GM12892 (cell line): ENCODE measurements at places on chromosomes 7 and 10.
A peak's percentile ranks its signal among the peaks of the same experiment; 100 is the strongest.

DNA sequence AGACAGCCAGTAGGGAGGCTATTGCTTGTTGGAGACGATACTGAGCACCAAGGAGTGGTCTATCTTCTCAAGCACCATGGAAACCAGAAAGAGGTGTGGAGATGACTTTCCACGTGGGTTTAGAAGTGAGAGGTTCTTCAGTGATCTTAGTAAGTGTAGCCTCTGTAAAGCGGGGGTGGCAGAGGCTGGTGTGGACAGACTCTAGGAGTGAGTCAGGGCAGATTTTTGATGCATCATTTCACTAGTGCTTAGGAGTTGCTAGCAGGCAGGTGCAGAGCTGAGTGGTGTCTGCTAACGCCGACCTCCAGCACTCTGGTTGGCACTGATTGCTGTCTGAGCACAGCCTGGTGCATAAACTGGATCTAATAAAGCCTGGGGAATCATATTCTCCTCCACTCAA lies 78.4 kb upstream of the ADO start:
- peak; percentile 23 for DNase-seq

DNA sequence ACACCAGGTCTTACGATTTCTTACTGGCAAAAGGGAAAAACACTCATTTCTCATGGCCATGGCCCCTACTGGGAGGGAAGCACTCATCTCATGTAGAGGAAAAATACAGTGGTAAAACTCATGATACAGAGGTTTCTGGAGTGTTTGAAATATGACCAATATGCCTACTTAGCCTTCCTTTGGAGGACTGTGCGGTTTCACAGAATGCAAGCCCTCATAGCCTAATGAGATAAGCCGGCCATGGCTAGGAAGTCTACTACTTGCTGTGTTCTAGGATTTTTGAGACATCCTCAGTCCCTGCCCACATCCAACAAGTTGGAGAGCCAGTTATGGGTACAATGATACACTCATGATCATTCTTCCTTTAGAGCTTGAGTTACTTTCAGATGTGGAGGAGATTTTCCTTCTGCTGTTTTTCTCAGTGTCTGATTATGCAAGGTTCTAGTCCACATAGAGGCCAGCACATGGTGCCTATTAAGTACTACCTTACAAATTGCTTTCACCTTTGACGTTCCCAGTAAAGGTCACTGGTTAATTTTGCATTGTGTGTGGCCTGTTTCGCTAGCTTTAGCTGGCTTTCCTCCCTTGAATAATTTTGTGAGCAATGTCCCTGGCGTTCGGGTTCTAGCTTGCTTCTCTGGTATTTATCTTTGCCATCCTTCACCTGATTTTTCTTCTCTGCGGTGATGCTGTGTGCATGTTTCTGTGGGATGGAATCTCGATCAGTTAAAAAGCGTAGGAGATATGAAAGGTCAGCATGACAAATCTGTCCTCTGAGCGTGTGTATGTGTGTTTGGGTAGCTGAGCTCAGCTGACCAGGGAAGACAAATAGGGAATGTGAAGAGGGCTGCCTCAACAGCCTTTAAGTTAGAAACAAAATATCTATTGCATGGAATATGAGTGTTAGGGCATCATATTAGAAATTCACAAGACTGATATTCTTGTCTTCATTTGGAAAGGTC lies 295.4 kb downstream of the LRMDA start:
- no peak for DNase-seq

DNA sequence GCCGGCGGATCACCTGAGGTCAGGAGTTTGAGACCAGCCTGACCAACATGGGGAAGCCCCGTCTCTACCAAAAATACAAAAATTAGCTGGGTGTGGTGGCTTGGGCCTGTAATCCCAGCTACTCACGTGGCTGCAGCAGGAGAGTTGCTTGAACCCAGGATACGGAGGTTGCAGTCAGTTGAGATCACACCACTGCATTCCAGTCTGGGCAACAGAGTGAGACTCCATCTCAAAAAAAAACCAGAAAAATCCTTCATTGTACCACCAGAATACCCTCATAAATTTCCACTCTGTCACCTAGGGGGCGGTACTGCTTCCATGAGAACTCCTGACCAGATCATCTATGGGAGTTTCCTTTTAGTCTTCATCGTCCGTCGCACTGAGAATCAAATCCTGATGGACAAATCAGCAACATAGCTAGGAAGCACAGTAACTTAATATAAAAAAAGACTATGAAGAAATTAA lies 225.8 kb upstream of the KLF14 start:
- no peak for DNase-seq

- no peak for DNase-seq
Observed at GRCh38 chr10:73263693-73264347, 11.4 kb upstream of the MRPS16 start.
